ENCODE measurements at places on chromosomes 1 and 21.
A peak's percentile ranks its signal among the peaks of the same experiment; 100 is the strongest.

DNA sequence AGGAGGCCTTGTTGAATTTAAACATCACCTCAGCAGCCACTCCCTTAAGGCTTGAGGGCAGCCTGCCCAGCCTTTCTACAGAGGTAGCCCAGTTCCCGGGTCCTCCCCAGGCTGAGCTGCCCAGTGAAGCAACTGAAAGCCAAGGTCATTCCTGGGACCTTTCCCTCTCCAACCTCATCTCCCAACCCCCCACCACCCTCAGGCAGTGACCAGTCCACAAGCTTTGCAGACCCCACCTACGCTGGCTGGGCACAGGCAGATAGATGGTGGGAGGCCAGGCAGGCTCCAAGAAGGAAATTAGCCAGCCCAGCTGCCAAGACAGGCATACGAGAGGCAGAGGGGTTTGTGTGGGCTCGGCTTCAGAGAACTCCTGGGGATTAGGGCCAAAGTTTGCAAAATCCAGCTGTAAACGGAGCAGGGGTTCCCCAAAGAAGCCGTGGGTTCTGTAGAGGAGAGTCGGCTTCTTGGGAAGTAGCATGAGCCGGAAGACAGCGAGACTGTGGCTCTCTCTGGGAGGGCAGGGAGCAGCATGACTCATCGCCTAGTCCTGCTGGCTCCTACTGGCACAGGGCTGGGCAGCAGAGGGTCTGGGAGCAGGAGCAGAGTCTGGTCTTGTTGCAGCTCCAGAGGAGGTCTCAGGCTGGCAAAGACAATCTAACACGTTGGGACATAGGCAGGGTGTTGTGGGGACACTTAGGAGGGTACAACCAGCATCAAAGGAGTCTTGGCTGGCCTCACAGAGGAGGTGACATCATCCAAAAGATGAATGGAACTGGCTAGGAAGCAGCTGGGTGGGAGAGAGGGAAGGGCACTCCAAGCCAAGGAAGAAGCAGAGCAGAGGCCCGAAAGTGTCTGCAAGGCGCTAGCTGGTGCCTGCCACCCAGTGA is 2.8 kb upstream of the ZC3H12A start:
- DNase-seq: no peak

- DNase-seq: no peak
Observed at GRCh38 chr1:162391790-162392563, 10.4 kb downstream of the C1orf226 start.

DNA sequence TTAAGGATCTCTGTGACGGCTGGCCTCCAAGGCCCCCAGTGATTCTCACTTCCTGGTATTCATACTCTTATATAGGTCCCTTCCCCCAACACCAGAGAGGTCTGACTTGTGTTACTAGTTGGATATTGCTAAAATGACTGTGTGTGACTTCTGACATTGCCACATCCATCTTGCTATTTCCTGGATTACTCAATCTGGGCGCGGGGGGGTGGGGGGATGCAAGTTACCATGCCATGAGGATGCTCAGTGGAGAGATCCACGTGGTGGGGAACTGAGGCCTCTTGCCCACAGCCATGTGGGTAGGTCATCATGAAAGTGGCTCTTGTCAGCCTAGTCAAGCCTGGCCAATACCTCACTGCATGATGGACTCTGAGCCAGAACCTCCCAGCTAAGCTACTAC is 117.0 kb downstream of the UBE2U start:
- DNase-seq: peak; percentile 15

- no peak for DNase-seq
Observed at GRCh38 chr1:78792756-78793155, 143.1 kb downstream of the IFI44 start.

DNA sequence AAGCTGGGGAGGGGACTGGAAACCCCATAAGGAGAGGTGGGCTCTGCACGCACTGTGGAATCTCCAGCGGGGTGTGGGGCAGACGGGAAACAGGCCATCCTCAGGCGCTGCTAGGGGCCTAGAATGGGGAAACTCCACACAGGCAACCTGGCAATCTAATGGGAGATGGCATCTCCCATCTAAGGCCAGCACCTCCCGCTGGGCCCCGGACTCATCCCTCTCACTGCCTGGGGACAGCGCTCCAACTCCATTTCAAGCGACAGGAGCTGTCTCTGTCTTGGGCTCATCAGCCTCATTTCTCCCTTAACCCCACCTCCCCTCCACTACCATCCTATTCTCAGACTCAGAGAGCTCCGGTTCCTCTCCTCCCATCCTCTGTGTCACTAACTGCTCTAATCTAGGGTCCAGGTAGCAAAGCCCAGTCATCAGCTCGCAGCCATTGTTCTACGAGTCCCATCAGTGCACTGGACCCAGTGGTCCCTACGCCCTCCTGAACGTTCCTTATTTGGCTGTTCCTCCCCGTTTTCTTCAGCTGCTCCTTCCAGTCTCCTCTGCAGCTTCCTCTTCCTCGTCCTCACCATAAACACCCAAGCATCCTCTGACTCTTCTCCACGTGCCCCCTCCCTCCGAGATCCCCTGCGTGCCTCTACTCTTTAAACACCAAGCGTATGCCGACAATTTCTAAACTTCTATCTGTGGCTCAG is 93.4 kb upstream of the CASZ1 start:
- no peak for DNase-seq

GRCh38 chr1:213643360-213643759 is 344.4 kb upstream of the PROX1 start:
- no peak for DNase-seq

GRCh38 chr21:39918558-39918957 is 51.3 kb downstream of the PCP4 start:
- no peak for DNase-seq

DNA sequence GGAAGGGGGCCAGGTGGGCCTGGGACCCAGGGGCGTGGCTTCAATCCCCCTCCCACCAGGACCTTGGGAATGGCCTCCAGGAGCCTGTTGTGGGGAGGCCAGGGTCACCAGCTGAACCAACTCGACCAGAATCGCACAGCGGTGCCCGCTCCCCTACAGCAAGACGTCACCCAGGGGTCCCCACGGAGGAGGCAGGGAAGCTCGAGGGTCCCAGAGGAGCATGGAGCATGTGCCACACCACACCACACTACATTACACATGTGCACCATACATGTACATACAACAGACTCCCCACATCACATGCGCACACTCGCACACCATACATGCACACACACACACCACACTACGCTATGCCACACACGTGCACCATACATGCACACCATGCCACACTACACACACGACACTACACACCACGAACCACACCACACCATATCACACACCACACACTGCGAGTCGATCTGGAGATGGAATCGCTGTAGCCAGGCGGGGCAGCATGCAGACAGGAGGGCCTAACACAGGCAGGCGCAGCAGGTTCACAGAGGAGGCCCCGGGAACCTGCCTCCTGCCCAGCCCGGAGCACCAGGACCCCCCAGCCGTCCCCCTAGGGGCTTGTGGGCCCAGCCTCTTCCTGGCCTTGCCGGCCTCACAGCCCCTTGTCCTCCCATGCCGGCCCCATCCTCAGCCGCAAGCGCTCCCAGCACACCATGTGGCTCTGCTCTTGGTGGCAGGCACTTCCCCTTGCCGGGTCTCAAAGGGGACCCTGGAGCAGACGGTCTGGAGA is 596 bp downstream of the ITGB2 start:
- no peak for DNase-seq

- no peak for DNase-seq
Observed at GRCh38 chr1:10430216-10431069, at the start of gene CENPS. CENPS (plus strand) TSS chr1:10430433; CDS start chr1:10430518, 85 bp downstream.
